ENCODE measurements at places on chromosomes 7 and 10. TPM values are rescaled to one million over a fixed set of nuclear protein-coding genes. Genes with fewer than 3 reads are reported as not detected.

The RBM20 gene
- total RNA-seq, result 23.3 TPM

The PTN gene
- total RNA-seq, result 179 TPM

The AKR1D1 gene
- total RNA-seq, result not detected

The PIK3CG gene
- total RNA-seq, result 0.09 TPM

The CAPZA2 gene
- 122 TPM for total RNA-seq

The HOXA10 gene
- total RNA-seq, result 13.1 TPM
